ENCODE measurements at places on chromosomes 3 and 15.
A peak's percentile ranks its signal among the peaks of the same experiment; 100 is the strongest.

DNA sequence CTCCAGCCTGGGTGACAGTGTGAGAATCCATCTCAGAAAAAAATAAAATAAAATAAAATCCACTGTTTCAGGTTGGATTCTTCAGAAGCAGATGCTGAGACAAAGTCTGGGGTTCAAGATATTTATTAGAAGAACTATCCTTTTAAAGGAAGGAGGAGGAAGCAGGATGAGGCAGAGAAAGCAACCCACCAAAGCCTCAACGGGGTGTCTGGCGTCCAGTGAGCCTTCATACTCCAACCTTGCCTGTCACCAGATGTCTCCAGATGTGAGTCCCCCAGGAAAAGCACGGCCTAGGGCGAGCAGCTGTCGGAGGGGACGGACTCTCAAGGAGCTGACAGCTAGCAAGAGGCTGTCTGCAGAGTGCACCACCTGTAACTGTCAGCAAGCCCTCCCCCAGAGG lies 37.3 kb downstream of the MB21D2 start:
- no peak for DNase-seq

DNA sequence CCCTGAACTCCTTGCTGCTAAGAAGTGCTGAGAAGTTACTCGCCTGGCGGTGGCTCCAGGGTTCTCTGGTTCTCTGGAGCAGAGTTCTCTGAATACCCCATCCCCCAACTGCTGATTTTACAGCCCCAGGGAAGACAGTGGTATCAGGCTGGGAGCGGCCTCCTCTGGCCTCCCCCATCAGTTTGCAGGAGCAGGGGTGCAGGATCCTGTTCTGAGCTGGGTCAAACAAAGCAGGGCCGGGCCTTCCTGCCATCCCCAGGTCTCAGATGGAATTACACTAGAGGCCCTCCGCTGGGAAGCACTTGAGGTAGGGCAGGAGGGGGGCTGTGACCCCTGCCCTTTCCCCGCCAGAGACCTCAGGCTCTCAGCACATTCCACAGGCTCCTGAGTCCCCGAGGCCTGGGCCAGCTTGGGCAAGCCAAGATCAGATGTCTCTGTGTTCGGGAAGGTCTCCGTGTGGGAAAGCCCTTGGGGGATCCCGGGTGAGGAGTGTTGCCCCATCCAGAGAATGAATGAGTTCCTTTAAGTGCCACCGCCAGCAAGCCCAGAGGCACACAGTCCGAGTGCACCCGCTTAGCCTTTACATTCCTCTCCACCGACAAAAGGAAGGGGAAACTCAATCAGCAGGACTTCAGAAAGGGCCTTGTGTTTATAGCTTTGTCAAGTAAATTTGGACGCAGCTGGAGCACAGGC lies 149.9 kb downstream of the LRRK1 start:
- no peak for DNase-seq

- DNase-seq: peak; percentile 95
Measured at GRCh38 chr3:43769097-43769884, 78.6 kb downstream of the ABHD5 start.

- DNase-seq: no peak
Measured at GRCh38 chr15:93974804-93975481, 256.4 kb upstream of the MCTP2 start.

- no peak for DNase-seq
Measured at GRCh38 chr3:186473166-186473565, 71.0 kb downstream of the CRYGS start.

- DNase-seq: peak; percentile 9
Measured at GRCh38 chr3:175258763-175259162, 399.6 kb downstream of the NAALADL2 start.

DNA sequence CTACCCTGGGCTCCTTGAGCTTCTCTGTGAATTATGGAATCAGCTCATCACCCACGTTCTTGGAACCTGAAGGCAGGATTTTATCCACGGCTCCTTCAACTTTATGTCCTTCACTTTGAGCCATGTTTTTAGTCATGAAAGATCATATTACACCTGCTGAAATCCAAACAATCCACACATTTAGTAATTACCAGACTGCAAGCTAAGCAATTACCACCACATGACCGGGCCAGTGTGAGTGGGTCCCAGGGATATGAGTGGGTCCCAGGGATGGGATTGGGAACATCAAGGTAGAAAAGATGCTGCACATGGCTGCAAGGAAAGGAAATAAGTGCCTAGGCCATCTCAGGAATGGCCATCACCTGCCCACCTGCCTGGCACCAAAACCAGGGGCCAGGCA lies 140.3 kb upstream of the IQSEC1 start:
- DNase-seq: no peak

DNA sequence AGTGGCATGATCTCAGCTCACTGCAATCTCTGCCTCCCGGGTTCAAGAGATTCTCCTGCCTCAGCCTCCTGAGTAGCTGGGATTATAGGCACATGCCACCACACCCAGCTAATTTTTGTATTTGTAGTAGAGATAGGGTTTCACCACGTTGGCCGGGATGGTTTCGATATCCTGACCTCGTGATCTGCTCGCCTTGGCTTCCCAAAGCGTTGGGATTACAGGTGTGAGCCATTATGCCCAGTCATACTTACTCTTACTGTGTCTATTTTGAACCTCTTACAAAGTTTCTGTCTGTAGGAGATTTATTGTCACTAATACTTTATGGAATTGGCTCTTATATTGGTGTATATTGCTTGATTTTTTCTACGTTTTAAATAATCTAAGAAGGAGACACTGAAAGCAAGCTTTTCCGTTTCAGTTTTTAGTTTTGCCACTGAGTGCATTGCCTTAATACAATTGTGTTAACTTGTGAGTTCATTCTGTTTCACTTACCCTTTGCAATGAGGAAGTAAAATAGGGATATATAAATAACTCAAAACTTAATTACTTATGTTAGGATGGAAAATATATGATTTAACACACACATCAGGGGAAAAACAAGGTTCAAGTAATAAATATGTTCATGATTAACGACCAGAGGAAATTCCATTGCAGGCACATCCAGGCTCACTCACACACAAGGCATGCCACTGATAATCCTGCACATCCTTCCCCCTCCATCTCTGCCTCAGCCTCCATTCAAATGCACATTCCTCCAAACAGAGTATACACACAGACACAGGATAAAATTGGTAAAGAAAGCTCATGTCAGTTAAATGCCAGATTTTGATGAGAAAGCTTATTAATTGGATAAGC lies 279.3 kb upstream of the RASGRP1 start:
- DNase-seq: peak; percentile 72

GRCh38 chr3:79257791-79258190 lies 510.0 kb downstream of the ROBO1 start:
- DNase-seq: no peak

- no peak for DNase-seq
Measured at GRCh38 chr15:59540654-59541053, 70.9 kb upstream of the GCNT3 start.

DNA sequence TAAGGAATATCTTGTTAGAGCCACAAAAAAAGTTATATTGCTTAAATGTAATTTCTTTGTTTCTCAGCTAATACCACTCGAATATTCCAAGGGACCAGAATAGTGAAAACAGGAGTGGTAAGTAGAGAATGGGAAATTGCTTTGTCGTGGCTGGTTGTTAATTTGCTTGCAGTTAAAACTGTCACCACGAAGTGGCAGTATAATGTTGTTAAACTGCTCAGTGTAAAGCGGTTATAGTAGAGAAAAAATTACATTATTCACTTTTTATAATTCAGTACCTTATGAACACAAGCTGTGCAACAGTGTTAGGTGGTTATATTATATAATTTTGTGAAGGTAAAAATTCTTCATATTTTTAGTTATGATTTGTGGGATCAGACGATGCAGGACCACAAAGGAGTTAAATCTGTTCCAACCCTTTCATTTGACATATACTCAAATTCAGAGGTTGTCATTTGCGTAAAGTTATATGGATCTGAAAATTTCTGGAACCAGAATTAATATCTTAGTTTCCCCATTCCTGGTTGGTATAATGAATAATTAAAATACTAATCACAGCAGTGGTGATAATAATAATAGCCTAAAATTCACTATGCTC lies 171.8 kb downstream of the FEZF2 start:
- no peak for DNase-seq

- DNase-seq: no peak
Measured at GRCh38 chr15:70818580-70818979, 35.4 kb downstream of the LARP6 start.

- peak; percentile 85 for DNase-seq
Measured at GRCh38 chr15:40793216-40793989, 13.5 kb upstream of the ZFYVE19 start.

- no peak for DNase-seq
Measured at GRCh38 chr3:99871231-99872045, 53.8 kb downstream of the CMSS1 start.

DNA sequence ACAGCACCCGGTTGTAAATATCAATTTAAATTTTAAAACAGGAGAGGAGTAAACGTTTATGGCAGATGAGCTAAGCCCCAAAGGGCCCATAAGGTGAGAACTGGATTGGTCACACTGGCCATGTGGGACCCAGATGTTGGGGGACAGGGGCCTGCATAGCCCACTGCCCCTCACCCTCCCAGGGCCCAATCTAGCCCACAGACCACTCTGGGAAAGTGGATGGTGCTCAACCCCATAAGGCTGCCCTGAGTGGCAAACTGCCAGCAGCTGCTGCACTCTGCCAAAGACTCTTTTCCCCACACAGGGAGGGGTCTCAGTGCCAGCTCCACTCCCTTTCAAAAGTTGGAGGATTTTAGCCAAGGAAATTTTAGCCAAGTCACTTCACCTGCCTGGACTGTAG lies 42.5 kb downstream of the CCDC12 start:
- no peak for DNase-seq

DNA sequence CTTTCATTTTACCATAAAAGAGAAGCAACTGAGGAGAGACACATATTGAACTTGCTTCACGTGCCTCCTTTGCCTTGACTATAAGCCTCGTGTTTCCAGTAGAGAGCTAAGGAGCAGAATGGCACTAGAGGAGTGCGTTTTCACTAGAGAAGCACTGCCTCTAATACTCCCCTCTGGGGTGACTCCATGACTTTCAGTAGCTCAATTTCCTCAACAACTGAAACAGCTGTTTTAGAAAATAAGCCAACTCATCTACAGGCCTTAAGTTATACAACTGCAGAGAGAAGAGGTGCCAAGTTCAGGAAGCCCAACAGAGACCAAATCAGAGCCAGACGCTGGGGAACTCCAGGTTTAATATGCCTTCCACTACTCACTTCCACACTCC lies 1.9 kb downstream of the UBP1 start:
- DNase-seq: peak; percentile 16

- DNase-seq: no peak
Measured at GRCh38 chr3:38549957-38550840, 54.1 kb downstream of the EXOG start.

DNA sequence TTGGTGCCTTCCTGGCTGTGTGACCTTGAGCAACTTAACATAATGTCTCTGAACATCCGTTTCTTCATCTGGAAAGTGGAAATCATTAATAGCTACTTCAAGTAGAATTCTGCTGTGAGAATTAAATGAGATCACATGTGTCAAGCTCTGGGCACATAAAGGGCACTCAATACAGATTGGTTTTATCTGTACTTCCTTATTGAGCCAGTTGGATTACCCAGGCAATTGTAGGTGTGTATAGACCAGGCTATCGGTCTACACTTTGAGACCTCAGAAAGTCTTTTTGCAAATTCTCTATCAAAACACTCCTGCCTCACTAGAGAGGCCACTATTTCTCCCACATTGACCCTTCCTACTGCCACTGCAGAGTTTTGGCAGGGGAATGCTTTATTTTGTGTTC lies 47.7 kb downstream of the ANP32A start:
- DNase-seq: no peak

GRCh38 chr3:30352410-30353318 lies 253.7 kb upstream of the TGFBR2 start:
- DNase-seq: no peak

- no peak for DNase-seq
Measured at GRCh38 chr3:168533600-168533999, 437.9 kb upstream of the GOLIM4 start.

DNA sequence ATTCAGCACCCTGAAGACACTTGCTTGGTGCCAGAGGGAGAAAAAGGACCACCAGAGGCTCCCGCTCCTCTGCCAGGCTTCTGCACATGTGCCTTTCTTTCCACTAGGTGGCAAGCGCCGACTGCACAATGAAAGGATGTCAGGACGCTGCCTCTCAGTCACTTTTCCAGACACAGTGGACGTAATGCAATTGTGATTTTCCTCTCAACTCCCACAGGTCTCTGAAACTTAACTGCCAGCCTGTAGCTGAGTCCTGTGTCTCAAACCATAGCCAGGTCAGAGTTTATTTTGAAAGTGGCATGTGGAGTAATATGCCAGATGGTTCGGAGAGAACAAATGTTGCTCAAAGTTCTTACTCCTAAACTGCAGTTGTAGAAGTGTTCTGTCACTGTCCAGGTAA lies 162.9 kb downstream of the ITPR1 start:
- DNase-seq: peak; percentile 19

DNA sequence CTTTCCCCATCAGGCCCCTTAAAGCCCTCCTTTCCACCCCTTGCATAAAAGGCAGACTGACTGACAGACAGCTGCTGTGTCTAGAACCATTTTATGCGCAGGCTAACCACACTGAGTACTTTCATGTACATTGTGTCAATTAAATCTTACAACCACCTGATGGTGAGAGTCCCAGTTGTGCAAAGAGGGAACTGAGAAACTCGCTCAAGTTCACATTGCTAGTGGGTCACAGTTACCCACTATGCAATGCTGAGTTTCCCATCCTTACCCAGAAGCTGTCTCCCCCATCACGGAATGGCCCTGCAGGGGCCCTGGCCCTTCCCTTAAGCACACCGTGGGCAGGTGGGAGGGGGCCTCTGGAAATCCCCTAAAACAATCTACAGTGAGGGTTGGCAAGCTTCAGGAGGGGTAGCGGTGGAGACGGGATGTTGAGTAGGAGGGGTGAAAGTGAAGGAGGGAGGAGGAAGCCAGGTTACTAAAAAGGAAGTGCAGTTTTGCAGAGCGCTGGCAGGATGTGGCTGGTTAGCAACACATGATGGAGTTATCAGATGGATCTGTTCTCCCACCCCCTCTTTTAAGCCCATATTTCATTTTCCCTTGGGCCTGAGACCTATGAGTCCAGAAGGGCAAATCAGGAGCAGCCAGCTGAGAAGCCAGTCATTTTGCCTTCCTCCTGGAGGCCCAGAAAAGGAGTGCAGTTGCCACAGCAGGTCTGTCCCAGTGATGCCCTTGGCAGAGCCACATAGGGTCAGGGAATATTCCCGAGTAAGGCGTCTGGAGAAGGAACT lies 30.0 kb downstream of the STARD5 start:
- DNase-seq: no peak

DNA sequence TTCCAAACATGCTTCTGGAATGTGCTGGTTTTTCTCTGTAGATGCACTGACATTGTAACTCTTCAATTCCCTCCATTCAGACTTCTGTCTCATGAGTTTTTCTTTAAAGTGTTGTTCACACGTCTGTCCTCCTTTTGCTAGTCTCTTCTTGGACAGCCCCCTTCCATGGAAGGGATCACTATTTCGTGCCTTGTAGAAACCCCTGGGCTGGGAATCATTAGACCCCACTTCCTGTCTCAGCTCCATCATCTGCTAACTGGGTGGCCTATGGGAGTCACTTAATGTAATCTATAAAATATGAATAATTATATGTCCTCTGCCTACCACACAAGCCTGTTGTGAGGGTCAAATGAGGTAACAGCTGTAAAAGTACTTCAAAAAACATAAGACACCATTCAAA lies 110.6 kb downstream of the THSD4 start:
- DNase-seq: peak; percentile 57
